Gastrocnemius medialis (tissue), 4 donors: ENCODE measurements at places on chromosomes 7 and 10. TPM values are rescaled to one million over a fixed set of nuclear protein-coding genes. Genes with fewer than 3 reads are reported as not detected.

CLDN3 gene
- not detected for total RNA-seq

H2BK1 gene
- total RNA-seq, result not detected

ARHGAP12 gene
- 24.9 TPM for total RNA-seq

HKDC1 gene
- not detected for total RNA-seq

TUBAL3 gene
- not detected for total RNA-seq

SNCG gene
- total RNA-seq, result 9.9 TPM

DHX32 gene
- 44.4 TPM for total RNA-seq

OR2A12 gene
- not detected for total RNA-seq

UNCX gene
- total RNA-seq, result not detected

SLC13A1 gene
- not detected for total RNA-seq

GJD4 gene
- total RNA-seq, result not detected

MUC3A gene
- total RNA-seq, result 0.04 TPM

SYPL1 gene
- total RNA-seq, result 90.9 TPM

PCGF5 gene
- 48.2 TPM for total RNA-seq

FBXL13 gene
- total RNA-seq, result not detected

RET gene
- total RNA-seq, result 0.53 TPM

PHF14 gene
- 24.7 TPM for total RNA-seq

SLC18A3 gene
- not detected for total RNA-seq

CAMK2G gene
- total RNA-seq, result 48.6 TPM

RTKN2 gene
- not detected for total RNA-seq

CDCA7L gene
- total RNA-seq, result 6.7 TPM

RBM20 gene
- 18.4 TPM for total RNA-seq
